Hematopoietic multipotent progenitor cell treated with erythropoietin and hydrocortisone succinate and interleukin-3 and kit ligand, for 8 days (in vitro differentiated cells): ENCODE measurements at places on chromosomes 7 and 10.

DNA sequence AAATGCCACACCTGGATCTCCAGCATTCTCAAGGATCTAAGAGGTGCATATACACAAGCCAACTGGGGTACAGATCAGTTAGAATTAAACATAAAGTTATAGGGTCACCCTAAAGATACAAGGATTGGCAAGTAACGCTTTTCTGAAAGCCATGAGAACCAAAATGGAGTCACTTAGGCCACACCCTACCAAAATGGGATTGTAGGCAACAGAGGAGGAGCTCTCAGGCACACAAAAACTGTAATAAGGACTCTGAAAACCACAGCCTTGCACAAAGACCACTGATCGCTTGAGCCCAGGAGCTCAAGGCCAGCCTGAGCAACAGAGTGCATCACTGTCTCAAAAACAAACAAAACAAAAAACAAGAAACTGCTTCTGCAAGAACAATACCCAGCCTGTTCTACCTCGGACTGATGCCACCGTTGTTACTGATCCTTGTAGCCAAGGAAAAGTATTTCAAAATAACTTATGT lies 35.5 kb downstream of the SVOPL start:
- DNase-seq = no peak

- no peak for DNase-seq
These were observed 89.8 kb upstream of the AKR1E2 start for GRCh38 chr10:4736183-4736582.

- no peak for DNase-seq
These were observed 823 bp downstream of the COPG2 start for GRCh38 chr7:130667593-130668257.

- peak; percentile 23 for DNase-seq
These were observed 16.3 kb downstream of the ARHGAP12 start for GRCh38 chr10:31912289-31912688.

GRCh38 chr10:60537697-60538096 lies 148.0 kb upstream of the ANK3 start:
- DNase-seq = no peak

DNA sequence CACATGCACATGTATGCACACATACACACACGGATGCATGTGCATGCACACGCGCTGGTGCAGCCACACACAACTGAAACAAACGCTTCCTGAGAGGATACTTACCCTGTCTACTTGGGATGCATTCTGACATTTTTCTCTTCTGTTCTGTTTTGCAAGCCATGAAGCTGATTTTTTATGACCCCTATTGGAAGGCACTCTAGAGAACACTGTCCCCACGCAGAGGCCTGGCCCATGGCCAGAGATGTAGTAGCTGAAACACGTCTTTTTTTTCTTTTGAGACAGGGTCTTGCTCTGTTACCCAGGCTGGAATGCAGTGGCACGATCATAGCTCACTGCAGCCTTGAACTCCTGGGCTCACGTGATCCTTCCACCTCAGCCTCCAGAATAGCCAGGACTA lies 47.9 kb downstream of the VWA2 start:
- no peak for DNase-seq

DNA sequence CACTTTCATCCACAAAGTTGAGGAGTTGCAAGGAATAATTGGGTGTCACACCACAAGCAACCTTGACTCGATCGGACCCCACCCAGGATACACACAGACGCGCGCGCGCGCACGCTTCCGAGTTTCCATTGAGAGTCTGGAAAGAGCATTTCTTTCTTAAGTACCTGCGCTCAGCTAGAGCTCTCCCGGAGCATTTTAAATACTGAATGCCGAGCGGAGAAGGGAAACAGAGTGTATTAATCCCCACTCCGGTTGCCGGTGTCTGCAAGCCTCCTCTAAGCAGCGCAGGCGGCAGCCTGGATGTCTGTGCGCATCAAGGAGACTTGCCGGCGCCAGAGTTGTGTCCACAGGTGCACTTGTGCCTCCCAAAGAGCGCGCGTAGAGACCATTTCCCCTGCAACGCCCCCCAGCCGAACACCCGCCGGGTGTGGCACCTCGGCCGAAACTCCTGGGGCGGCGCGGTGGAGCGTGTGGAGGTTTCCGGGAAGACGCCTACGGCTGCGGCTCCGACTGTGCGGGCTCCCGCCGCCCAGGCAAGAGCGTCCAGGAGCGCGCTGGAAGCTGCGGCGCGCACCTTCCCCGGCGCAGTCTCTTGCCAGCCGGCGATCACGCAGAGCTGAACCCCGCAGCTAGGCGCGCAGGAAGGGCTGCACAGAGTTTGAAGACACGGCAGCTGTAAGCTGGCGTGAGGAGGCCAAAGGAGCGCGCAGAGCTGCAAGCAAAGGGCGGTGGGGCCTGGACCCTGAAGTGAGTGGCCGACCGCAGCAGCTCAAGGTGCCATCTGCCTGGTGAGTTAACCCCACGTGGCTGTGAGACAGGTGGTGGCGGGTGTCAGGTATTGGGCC lies 1.1 kb upstream of the FEZF1 start:
- no peak for DNase-seq

GRCh38 chr10:123962756-123963530 lies 71.3 kb upstream of the CPXM2 start:
- DNase-seq = no peak

GRCh38 chr7:129095258-129095657 lies 40.3 kb upstream of the TNPO3 start:
- no peak for DNase-seq

DNA sequence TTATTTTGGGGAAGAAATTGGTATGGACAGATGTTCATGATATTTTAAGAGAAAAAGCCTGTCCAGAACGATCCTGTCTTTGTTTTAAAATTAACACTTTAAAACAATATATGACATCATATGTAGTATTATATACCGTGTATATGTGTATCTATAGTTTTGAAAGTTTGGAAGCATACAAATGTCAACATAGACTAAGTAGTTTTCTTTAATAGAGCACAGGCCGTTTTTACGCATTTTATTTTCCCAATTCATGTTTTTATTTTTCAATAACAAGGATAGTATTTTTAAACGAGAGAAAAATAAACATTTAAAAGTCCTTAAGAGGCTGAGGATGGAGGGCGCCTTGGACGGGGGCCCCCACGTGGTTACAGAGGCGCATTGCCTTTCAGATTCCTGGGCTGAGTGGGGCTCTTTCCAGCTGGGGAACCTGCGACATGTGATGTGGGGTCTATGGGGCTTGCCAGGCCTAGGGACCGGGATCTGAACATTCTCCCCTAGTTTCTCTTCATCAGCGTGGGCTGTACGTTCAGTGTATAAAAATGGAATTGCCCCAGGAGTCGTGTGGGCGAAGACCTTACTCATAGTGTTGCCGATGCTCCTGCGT lies 127.8 kb upstream of the ZNF746 start:
- DNase-seq = peak; percentile 81

DNA sequence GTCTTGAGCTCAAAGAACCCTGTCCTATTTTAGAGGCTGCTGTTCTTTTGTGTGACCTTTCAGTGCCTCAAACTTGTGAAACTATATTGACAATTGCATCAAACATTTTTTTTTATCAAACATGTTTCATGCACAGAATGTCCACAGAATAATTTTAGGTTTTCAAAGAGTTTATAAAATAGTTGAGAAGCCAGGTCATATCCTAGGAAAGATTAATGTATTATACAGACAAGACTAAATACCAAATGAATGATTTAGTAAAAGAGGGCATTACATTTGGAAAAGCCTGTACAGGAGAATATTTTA lies 67.0 kb downstream of the CDK6 start:
- no peak for DNase-seq

- DNase-seq = no peak
These were observed 469.5 kb upstream of the ZMIZ1 start for GRCh38 chr10:78599122-78599853.

- no peak for DNase-seq
These were observed 51.9 kb downstream of the ASZ1 start for GRCh38 chr7:117375380-117375779.

DNA sequence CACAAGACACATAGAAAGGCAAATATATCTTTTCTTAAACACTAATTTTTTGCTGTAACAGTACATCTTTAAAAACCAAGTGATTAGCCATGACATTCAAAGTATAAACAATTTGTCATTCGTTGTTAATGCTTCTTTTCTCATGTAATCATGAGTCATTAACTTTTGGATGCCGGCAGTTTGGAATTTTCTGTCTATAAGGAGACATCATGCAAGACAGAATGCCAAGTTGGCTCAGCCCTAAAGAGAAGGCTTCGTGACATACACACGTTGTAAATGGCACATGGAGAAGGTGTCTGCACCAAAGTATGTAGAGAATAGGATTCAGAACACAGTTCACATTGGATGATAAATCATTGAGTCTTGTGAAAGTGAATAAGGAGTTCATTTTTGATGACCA lies 35.9 kb downstream of the CCDC3 start:
- DNase-seq = no peak

DNA sequence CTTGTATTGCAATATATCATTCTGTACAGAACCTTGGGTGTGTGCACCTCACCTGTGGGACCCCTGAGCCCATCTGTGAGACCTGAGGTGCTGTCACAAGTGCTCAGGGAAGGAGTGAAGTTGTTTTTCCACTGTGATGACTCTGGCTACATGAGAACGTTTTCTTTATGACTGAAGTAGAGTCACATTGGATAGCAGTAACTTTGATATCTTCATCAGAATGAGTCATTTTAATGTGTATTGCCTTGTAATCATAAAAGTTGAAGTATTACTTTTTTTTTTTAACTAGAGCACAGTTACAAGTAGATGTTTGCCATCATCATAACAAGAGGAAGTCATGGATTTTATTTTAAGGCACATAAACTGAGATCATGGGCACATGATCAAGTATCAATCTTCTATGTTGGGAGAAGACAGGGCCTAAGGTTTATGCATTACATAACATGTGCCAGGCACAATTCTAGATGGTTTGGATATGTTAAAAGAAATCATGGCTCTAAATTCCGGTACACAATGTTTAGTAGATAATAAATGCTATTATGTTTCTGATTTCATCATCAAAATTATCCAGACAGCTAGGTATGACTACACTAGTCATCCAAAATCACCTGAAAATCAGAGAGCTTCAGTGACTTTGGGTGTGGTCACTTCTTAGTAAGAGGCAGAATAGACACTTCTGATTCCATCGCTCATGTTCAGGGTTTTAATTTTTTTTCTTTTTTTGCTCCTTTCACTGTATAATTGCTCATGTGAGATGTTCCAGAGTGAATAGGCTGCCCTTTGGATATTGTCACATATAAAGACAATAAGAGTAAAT lies 82.7 kb upstream of the KLF6 start:
- no peak for DNase-seq

DNA sequence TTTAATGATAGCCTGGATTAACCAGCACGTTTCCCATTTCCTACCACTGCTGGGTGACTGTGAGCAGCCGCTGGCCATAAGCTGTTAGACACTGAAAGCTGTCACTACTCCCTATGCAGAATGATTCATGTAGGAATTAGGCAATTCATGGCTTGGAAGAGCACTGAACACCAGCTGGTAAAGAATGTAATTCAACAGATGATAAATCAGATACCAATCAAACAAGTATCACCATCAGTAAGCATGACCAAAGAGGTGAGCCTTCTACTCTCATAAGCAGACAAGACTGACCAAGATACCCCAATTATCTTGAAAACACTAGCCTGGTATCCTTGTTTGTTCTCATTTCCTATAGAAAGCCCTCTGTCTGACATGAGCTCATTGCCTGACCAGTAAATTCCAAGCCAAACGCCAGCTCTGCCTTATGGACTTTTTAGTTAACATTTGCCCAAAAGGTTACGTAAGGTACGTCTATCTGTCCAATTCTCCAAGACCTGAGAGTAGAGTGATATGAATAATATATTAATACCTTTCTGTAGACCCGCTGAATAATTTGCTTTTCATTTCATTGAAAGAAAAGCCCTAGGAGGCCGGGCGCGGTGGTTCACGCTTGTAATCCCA lies 127.7 kb downstream of the ELMO1 start:
- no peak for DNase-seq

GRCh38 chr10:74675484-74675883 lies 150.9 kb upstream of the KAT6B start:
- DNase-seq = no peak

- DNase-seq = no peak
These were observed 37.5 kb downstream of the PDK4 start for GRCh38 chr7:95558864-95559263.

GRCh38 chr10:75596930-75597620 lies 165.7 kb downstream of the LRMDA start:
- no peak for DNase-seq

GRCh38 chr10:112497347-112497950 lies 50.4 kb downstream of the VTI1A start:
- no peak for DNase-seq

- peak; percentile 48 for DNase-seq
These were observed 1.7 kb upstream of the CFAP43 start for GRCh38 chr10:104233817-104234216.

- no peak for DNase-seq
These were observed 34.5 kb downstream of the ASB13 start for GRCh38 chr10:5631936-5632335.

GRCh38 chr7:158865462-158865922 lies 9.1 kb downstream of the DYNC2I1 start:
- DNase-seq = no peak
